ENCODE measurements at places on chromosomes 2 and 18.

DNA sequence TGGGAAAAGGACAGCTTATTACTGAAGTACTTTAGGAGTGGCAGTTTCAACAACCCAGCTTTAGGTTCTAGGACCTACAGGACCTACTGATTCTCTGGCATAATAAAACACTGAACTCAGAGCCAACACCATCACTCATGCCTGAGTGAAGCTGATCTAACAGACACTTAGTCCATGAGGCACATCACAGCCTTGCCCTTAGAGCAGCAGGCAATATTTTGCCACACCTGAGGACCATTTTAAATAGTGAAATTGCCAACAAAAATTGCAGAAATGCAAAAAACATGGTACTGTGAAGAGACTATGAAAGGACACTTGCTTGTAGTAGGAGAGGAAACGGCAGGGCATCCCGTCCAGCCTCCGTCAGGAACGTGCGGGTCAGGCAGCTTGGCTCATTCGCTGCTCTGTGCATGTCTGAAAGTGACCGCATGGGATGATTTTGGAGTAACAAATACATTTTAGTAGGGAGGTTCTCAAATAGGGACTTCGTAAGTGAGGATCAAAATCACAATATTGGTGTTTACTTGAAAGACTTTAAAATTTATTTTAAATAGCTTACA is 18.1 kb downstream of the CNOT11 start:
- no peak for ATAC-seq

DNA sequence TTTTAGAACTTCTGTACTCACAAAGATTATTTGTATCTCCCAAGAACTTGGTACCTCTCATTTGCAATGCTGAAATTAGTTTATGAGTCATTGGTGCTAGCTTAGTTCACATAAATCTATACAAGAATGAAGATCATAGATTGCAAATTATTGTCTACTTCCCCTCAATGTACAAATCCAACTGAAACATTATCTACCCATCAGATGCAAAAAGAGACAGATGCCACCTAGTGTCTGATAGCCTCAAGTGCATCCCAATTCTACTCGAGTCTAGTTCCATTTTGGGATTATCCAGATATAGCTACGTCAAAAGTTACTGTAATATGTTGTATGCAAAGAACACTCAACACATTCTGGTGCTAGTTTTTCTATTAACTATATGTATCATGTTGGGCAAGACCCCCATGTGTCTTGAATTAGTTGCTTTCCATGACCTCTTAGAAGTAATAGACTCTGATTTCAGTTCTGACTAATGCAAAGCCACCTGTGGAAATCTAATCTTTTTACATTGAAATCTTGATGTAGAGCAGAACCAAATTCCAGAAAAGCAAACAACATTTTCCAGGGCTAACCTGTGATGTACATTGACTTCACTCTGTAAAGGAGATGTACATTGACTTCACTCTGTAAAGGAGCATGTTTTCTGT is 210.0 kb downstream of the RBM43 start:
- no peak for ATAC-seq

GRCh38 chr2:40466935-40467572 is 15.2 kb upstream of the SLC8A1 start:
- no peak for ATAC-seq

GRCh38 chr2:72676341-72677025 is 149.3 kb downstream of the EXOC6B start:
- no peak for ATAC-seq

- no peak for ATAC-seq
These were observed 372.5 kb downstream of the CBLN2 start for GRCh38 chr18:72171596-72171995.

GRCh38 chr2:231685349-231686191 is 22.8 kb upstream of the PTMA start:
- ATAC-seq = no peak

GRCh38 chr2:31558401-31559295 is 22.1 kb downstream of the SRD5A2 start:
- ATAC-seq = no peak

- no peak for ATAC-seq
These were observed 1327.1 kb upstream of the ZEB2 start for GRCh38 chr2:145846982-145847381.

DNA sequence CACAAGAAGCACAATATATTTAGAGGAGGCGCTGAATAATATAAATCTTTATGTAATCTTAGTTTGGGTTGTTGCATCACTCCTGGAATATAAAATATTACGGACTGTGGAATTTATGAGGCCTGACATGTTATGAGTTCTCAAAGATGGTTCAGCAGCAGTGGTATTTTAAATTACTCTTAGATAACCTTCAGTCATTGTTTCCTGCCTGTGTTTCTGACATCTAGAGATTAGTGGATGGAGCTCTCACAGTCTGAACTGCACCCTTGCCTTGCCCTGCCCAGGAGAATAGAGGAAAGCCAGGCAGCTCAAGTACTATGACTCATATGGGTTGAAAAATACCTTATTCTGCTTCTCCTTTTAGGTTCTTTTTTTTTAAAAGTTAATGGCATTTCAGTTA is 70.0 kb downstream of the ACSL3 start:
- no peak for ATAC-seq

GRCh38 chr2:236464140-236464539 is 105.5 kb upstream of the ACKR3 start:
- ATAC-seq = no peak

- no peak for ATAC-seq
These were observed 373.3 kb downstream of the IRS1 start for GRCh38 chr2:226426292-226426736.

DNA sequence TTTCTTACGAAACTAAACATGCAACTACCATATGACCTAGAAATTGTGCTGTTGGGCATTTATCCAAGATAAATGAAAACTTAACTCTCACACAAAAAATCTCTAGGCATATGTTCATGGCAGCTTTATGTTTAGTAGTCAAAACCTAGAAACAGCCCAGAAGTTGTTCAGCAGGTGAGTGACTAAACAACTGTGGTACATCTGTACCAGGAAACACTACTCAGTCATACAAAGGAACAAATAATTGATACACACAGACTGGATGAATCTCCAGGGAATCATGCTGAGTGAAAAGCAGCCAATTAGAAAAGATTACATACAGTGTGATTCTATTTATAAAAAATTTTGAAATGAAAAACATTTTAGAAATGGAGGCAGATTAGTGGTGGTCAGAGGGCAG is 29.3 kb downstream of the DYNC2LI1 start:
- no peak for ATAC-seq

GRCh38 chr2:232852676-232853075 is 17.4 kb upstream of the SNORC start:
- no peak for ATAC-seq

GRCh38 chr2:143617803-143618415 is 488.7 kb downstream of the ARHGAP15 start:
- ATAC-seq = no peak

- ATAC-seq = no peak
These were observed 135.0 kb downstream of the IKZF2 start for GRCh38 chr2:213016166-213016983.

GRCh38 chr18:63410792-63411191 is 11.5 kb downstream of the VPS4B start:
- ATAC-seq = no peak

DNA sequence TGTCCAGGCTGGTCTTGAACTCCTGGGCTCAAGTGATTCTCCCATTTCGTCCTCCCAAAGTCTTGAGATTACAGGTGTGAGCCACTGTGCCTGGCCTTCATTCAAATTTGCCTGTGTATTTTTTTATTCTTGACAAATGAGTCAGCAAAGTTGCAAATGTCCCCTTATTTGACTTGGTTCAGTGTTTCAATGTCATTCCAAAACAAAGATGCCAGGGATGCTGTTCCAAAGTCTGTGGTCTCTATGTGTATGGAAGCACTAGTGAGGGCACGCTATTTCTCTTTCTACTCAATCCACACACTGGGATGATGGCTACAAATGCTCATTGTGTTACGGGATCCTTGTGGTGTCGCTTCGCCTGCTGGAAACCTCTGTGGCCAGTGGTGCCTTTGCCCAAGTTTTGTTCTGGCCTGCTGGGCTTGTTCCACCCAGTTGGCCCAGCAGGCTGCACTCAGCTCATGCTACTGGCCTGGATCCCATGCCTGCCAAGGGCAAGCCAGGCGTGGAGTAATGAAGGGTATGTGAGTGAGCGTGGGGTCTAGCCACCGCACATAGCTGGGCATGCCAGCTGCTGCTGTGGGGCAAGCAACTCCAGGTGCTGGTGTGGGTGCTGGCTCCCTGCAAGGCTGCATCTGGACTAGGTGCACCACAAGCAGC is 35.6 kb downstream of the FBXO48 start:
- no peak for ATAC-seq

- ATAC-seq = no peak
These were observed 51.9 kb upstream of the ZBTB7C start for GRCh38 chr18:48460929-48461583.

DNA sequence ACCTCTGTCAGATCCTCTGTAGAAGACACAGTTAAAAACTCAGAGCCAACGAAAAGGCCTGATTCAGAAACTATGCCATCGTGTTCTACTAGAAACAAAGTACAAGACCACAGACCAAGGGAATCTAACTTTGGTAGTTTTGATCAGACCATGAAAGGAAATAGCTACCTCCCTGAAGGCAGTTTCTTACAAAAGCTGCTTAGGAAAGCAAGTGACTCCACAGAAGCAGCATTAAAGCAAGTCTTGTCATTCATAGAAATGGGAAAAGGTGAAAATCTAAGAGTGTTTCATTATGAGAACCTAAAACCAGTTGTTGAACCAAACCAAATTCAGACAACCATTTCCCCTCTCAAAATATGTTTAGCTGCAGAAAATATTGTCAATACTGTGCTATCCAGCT is 58.2 kb downstream of the FSIP2 start:
- no peak for ATAC-seq

DNA sequence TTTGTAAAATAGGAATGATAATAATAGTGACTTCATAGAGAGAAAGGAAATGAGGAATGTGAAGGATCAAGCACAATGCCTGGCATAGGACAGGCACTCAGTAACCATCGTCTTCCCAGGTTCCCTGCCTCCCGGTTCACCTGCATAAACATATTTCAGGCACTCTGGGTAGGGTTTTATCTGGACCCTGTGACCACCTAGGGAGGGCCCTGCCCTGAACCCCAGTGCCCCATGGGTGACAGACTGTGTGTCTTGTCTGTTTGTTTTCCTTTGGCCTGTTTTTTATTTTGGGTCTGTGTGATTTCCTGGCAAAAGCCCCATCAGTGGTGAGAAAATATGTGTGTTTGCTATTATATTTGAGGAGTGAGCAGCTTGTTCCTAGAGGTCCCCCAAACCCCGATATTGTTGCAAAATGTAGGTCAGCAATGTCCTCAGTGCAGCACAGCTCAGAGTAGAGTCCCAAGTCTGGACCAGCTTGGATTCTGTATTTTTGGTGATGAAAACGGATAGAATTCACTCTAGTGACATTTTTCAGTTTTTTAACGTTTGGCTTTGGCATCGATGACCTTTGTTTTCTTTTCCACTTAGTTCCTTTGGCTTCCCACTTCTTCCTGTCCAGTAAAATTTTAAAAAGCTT is 9.6 kb upstream of the NT5C1B start:
- peak; percentile 50 for ATAC-seq

GRCh38 chr18:68455229-68455603 is 259.7 kb downstream of the TMX3 start:
- ATAC-seq = no peak

- ATAC-seq = no peak
These were observed 84.2 kb upstream of the PHLPP1 start for GRCh38 chr18:62631173-62631572.

GRCh38 chr2:111982822-111983221 is 72.2 kb upstream of the TMEM87B start:
- peak; percentile 48 for ATAC-seq

DNA sequence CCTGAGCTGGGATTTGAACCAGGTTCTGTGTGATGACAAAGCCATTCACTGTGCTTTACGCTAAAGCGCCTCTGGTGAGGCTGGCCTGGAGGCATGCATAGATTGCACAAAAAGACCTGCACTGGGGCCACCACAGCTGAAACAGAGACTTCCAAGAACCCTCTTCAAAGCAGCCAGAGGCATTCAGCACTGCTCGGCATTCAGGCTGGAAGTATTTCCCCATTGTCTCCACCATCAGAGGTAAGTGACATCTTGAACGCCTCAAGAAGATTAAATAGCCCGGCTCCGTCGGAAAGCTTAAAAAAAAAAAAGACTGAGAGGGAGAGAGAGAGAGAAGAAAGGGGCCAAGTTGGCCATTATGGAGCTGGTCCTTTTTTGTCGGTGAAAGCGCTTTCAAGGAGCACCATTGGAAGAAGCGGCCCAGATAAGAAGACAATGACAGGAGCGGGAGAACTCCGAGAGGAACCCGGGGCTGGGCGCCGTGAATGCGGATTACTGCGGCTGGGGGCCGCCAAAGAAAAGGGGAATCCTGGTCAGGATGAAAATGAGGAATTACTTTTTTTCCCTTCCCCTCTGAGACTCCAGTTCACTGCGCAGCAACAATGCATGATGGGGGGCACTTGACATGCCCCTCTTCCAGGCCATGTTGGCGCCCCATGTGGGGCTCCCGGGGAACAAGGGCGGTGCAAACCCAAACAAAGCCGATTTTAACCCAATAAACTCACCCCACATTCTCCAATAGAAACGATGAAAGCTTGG is 228.3 kb downstream of the MYCN start:
- ATAC-seq = no peak

GRCh38 chr18:55421308-55421614 is 166.7 kb downstream of the TCF4 start:
- no peak for ATAC-seq

DNA sequence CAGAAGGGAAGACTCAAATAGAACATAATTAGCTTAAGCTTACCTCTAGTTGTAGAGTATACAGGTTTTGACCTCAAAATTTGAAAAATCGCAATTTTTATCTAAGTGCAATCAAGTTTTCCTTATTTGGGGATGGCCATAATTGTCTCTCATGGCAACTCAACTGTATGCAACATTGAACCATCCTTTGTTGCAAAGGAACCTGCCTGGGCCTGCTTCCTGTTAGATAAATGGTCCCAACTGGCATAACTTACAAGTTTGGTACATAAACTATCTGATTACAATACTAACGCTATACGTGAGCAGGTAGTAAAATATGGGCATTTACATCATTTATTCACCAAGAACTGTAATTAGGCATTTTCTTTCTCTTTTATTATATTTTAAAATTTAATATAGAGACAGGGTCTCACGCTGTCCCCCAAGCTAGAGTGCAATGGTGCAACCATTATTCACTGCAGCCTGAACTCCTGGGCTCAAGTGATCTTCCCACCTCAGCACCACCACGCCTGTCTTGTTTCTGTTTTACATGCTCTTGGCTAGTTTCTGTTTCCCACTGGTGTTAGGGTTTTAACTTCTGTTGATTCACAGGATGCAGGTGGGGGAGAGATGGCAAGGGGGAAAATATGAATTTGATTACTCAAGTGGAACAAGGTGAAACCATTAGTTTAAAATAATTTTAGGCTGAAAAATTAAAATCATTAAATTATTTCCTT is 55.3 kb upstream of the B3GNT2 start:
- no peak for ATAC-seq

DNA sequence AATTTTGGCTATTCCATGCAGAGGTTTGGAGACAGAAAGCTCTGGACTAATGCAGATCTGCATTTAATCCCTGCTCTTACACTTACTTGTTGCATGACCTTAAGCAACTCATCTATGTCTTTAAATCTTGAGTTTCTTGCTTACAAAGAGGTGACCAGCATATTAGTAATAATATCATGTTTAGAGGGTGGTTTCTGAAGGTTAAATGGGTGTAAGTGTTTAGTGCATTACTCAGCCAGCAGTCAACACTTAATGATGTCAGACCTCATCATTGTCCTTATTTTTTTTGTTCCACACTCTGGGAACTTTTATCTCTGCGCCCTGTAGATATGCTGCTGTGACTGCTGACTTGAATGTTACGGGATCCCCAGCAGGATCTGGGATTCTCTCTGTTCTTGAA is 1.7 kb downstream of the IL1RL1 start:
- ATAC-seq = no peak

- ATAC-seq = no peak
These were observed 52.5 kb downstream of the ZNF516 start for GRCh38 chr18:76442413-76443171.
